Stimulated activated CD4-positive, alpha-beta T cell treated with anti-CD3 and anti-CD28 coated beads, Interleukin-1b, Interleukin-23, amount 100 ng/mL, for 1 hour (primary cell): ENCODE measurements at places on chromosomes 11 and 22.

GRCh38 chr11:108873310-108873709, 208.4 kb downstream of the DDX10 start:
- DNase-seq: no peak

- DNase-seq: no peak
These were observed 37.0 kb downstream of the MUC2 start for GRCh38 chr11:1111545-1112212.

DNA sequence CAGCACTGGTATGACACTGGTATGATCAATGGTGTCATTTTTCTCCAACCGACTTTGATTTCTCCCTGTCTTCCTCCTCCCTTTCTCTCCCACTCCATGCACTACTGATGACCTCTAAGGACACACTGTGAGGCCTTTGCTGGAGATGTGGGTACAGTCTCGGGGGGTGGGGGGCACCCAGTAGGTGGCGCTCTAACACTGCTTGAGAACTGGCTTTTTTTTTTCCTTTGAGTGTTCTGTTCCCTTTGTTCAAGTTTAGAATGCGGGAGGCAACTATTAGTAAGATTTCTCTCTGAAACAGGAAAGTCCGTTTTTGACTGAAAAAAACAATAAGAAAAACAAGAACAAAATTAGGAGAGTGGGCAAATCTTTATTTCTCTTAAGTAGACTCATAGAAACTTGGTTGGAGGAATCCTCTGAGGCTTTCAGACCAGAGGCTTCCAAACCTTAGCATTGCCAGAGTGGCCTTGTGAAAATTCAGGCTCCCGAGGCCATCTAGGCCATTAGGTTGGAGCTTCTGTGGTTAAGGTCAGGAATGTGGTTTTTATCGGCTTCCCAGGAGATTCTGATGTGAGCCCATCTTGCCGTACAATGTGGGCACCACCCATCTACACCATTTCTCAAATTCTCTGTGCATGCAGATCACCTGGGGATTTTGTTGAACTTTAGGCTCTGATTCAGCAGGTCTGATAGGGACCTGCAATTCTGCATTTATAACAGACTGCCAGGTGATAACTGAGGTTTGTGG, 43.2 kb downstream of the PANX1 start:
- no peak for DNase-seq

- no peak for DNase-seq
These were observed 15.7 kb downstream of the GRIK4 start for GRCh38 chr11:120527111-120527761.

DNA sequence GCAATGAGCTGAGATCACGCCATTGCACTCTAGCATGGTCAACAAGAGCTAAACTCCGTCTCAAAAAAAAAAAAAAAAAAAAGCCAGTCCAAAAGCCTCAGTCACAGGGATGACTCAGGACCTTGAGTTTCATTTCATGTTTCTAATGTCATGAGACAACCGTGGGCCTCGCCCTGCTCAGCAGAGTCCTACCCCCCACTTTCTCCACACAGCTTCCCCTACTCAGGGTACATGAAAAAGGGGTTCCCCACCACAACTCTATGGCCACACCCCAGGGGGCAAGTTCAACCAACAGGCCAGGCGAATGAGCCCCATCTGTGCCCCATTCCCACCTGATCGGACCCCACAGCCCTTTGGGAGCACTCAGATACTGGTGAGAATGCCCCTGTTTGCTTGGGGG, 24.3 kb upstream of the ADA2 start:
- no peak for DNase-seq

- no peak for DNase-seq
These were observed 28.9 kb downstream of the MOV10L1 start for GRCh38 chr22:50118557-50119168.

- no peak for DNase-seq
These were observed 863 bp downstream of the YIF1A start for GRCh38 chr11:66287889-66288670.
